Mucosa of gallbladder (tissue), 1 donor: ENCODE measurements at places on chromosomes 2 and 18. TPM values are rescaled to one million over a fixed set of nuclear protein-coding genes. Genes with fewer than 3 reads are reported as not detected.

Gene LYG1
- total RNA-seq = 1.6 TPM

Gene DSG1
- total RNA-seq = 0.89 TPM

Gene CPO
- 0.23 TPM for total RNA-seq

Gene DIPK1C
- 0.14 TPM for total RNA-seq
